ENCODE measurements at places on chromosomes 4 and X.

- no peak for DNase-seq
These were observed 10.0 kb upstream of the S100G start for GRCh38 chrX:16639966-16640365.

DNA sequence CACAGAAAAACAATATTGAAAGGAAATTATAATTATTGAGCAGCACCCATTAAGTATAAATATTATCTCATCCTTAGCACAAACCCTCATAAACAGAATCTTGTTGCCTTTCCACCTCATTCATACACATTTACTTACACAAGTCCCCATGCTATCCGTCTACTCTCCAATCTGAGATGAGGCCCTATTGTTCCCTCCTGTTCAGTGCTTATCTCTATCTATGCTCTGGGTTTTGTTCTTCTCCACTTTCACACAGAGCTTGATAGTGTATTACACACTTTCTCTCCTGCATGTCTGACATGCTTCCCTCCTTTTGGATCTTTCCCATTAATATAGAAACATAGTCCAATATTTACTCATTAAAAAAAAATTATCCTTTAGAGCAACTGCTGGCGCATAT, 238.2 kb upstream of the MAB21L2 start:
- DNase-seq = no peak

DNA sequence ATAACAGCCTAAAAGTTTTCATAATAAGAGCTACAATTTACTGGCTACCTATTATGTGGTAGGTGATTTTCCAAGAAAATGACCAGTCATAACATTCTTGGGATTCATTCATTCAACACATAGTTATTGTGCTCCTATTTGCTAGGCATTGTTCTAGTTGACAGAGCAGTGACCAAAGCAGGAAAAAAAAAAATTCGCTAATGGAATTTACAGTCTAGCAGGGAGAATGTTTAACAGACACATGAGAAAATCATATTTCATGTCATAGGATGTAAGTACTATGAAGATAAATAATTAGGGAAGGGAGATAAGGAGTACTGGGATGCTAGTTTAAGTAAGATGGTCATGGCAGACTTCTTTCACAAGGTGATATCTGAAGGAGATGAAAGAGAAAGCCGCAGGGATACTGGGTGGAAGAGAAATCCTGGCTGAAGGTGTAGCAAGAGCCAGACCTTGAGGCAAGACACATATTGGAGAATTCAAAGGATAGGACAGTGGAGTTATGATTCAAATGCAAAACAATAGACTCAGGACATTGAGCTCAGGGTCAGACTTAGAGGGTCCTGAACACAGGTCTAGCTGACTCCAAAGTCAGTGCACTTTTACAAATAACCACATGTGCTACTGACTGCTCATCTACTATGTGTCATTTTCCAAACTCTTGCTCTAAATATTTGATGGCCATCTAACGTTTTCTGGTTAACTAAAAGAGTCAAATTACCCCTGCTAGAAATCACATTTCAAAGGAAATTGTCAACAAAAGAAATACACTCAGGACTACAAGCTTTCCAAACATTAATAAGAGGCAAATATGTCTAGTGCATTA, 20.4 kb downstream of the SPCS3 start:
- DNase-seq = no peak

DNA sequence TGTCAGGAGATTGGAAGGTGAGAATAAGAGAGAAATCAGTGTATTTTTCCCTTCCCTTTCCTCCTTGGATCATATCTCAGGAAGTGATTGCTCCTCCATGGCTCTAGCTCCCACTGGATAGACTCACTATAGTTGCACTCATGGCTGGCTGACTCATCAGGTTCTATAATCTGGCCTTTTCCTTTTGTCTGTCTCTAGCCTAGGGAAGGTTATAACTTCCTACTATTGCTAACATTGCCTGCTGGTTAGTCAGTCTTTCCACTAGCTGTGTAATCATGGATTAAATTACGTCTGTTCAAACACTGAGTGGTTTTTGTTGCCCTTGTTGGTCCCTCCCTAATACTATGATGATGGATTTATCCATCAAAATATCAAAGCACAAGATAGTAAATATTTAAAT, 195.5 kb upstream of the VEGFC start:
- no peak for DNase-seq

- no peak for DNase-seq
These were observed 28.1 kb downstream of the SHISA3 start for GRCh38 chr4:42425146-42426065.

GRCh38 chr4:99640676-99641075, 17.0 kb downstream of the C4orf54 start:
- DNase-seq = no peak

DNA sequence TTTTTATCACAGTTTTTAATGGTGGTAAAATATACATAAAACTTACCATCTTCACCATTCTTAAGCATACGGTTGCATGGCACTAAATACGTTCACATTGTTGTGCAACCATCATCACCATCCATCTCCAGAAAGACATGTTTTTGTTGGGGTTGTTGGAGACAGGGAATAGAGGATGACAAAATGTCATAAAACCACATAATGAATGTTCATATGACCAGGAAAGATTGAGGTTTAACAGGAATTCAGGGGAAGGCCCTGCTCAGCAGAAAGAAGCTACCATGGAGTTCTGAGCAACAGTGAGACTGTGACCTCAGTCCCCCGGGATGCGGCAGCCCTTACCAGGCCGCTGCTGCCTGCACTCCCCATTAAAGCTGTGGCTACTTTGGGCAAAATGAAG, 63.9 kb upstream of the TRIM2 start:
- no peak for DNase-seq

GRCh38 chrX:119008110-119008744, 33.8 kb downstream of the LONRF3 start:
- peak; percentile 8 for DNase-seq

GRCh38 chr4:189792924-189793618, 147.6 kb upstream of the FRG1 start:
- DNase-seq = peak; percentile 14

DNA sequence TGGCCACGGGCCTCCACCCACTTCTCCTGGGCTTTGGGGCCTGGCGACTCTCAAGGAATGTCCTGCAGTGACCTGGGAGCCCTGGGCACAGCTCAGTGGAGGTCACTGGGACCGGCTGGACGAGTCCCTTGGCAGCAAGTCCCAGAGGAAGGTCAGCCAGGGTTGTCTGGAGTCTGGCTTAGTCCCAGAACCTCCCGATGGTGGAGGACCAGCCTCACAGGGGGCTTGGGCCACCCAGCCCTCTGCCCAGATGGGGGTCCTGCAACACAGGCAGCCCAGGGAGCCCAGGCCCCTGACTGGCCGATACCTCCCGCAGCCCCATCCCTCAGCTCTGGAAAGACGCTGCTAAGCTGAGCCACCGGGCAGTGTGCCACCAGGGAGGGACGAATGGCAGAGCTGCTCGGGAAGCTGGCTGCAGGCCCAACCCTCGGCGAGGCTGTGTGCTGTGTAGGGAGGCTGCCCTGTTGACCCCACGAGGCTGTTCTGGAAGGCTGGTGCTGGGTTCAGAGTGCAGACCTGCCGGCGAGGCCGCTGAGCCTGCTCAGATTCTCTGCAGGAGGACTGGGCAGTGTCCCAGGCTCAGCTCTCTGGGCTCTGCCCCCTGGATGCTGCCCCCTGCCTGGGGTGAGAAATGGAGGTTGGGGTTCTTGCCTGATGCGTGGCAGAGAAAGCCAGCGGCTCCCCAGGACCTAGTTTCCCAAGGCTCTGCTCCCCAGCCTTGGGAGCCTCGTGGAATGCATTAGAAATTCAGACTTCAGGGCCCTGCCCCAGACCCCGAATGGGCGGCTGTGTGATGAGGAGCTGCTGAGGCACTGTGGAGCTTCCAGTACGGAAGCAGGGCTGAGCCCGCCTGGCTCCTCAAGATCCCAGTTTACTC, 61.7 kb downstream of the ADRA2C start:
- peak; percentile 38 for DNase-seq

DNA sequence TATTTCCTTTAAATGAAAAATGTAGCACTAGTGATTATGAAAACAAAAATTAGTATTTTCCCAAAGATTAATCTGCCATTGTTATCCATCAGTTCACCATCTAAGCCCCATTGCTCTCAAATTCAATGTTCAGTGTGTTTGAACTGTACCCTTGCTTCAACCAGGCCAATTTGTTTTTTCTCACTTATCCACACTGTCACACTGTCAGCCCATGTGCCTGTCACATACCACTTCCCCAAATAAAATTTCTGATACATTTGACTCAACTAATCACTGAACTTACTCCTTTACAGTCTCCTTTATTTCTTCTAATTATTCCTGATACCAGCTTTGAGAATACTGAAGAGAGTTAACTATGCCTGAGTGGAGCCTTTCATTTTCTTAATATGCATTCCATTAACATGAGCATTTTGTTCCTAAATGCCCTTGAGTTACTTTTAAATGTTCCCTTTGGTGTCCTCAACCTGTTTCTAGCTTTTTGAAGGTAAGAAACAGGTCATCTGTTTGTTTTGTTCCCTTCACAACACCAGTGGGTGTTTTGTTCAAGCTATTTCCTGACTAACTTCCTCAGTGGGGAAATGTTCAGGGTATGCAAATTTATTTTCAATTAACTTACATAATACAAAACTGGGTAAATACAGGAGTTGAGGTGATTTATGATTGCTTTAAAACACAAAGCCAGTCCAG, 117.1 kb downstream of the RPA4 start:
- DNase-seq = no peak

DNA sequence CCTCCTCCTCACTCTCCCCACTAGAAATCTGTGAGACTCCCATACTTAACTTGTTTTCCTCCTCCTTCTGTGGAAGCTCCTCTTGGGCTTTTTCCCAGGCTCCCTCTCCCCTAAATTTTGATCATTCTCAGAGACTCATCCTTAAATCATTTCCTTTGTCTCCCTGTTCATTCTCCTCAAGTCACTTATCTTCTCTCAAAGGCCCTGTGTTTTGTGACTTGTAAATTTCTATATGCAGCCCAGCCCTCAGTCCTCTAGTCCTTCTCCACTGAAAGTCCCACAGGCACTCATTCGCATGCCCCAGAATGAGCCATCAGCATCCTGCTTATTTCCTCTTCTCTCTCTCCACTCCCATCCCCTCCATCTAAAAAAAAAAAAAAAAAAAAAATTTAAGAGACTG, 171.8 kb downstream of the SOWAHB start:
- DNase-seq = no peak

- DNase-seq = no peak
These were observed at the start of gene IL2RG for GRCh38 chrX:71111141-71111843. TSS of gene IL2RG (minus strand) at chrX:71111577. CDS start at chrX:71111539, 38 bp downstream.

DNA sequence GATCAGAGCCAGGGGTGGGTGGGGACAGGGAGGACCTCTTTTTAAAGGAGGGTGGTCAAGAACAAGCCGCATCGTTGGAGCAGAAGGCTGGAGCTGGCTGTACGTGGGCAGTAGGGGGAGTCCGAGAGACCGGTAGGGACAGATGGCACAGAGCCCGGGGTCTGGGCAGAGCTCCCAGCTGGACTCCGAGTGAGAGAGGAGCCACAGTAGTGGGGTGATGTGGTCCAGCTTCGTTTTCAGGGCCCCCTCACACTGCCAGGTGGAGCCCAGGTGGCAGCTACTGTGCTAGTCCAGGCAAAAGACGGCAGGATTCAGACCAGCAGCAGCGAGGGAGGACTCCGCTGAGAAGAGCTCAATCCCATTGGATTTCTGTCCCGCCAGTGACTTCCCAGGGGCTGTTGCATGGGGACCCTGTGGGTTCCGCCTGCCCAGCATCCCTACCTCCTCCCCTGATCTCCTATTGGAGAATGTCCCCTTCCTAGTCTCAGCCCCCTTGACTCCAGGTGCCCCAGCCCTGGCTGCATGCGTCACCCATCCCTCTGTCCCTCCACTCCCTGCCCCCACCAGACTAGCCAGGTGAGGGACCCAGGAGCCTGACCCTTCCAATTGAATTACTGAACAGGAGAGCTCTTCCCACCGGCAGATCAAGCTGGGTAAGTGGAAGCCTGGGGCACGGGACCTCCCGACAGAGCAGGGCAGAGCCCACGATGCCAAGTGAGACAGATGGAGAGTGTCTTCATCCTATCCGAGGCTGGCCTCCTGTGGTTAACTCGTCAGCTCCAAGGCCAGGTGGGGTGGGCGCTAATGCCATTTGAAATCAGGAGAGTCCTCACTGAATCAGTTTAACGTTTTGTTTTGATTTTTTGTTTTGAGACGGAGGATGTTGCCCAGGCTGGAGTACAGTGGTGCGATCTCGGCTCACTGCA, 2.9 kb downstream of the ARHGAP4 start:
- DNase-seq = peak; percentile 30

GRCh38 chrX:44569122-44569521, 26.5 kb upstream of the FUNDC1 start:
- no peak for DNase-seq

- no peak for DNase-seq
These were observed 8.9 kb downstream of the PIGG start for GRCh38 chr4:507745-508512.

GRCh38 chr4:36241771-36242170, 2.5 kb downstream of the ARAP2 start:
- no peak for DNase-seq

DNA sequence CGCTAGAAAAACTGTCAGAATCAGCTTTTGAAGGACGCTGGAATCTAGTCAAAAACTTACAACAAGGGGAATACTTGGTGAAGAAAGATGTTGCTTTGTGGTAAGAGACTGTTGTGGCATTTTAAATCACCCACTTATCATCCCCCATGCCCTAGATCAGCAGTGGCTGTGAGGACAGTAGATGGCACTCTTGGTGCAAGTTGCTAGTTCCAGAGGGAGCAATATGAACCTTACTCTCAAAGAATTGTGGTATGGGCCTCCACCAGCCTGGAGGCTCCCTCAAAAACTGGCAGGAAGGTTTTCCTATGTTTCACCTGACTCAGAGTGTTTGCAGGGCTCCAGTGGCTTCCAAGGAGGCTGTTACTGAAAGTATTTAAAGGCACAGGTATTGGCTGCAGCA, 37.7 kb upstream of the SLC16A2 start:
- DNase-seq = peak; percentile 27

All from NCI-H1694 (cell line).